ENCODE measurements at places on chromosomes 7 and 10.

DNA sequence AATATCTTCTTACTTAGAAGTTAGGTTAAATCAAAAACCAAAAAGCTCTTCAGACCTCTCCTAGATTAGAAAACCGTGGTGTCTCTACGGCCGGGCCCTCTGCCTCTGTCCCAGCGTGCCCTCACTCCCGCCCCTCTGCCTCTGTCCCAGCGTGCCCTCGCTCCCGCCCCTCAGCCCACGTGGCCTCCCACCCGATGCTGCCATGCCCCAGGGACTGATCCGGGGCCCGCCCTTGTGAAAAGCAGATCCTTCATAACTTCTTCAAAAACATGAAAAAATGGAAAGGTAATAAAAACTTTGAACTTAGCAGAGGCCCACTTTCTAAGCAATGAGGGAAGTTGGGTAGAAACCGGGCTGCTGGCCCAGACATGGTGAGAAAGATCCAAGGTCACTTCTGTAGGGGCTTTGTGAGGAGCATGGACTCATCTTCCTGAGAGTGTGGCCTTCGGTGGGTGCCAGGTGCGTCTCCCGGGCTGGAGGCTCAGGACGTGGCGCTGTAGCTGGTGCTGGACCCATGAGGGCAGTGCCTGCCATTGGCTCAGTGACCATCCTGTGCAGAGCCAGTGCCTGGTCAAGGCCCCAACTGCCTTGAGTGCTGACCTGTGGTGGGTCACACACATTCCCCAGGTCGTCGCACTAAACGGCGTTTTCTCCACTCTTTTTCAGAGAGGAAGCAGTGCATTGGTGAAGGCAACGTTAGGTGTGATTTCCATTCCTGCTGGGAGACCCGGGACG is 4.9 kb upstream of the DPYSL4 start:
- DNase-seq = no peak

DNA sequence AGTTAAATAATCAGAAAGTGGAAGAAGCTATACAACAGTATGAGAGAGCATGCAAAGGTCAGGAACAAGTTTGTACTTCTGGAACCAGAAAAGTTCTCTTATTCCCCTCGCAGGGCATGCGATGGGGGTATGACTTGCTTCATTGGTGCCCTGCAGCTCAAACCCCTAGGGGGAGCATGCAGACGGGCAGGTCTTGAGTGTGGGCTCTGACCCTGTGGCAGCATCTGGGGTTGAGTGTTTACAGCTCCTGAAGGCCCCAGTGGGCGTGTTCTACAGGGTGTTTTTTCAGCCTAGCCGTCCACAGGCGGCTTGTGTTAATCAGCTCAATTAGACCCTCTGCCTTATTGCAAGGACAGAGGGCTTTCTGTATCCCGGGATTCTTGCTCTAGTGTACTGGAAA is 44.5 kb downstream of the KIF20B start:
- no peak for DNase-seq

GRCh38 chr10:43781480-43782361 is 133.0 kb upstream of the ZNF32 start:
- DNase-seq = no peak

- DNase-seq = no peak
Measured at GRCh38 chr7:111730476-111731300, 168.4 kb upstream of the IMMP2L start.

DNA sequence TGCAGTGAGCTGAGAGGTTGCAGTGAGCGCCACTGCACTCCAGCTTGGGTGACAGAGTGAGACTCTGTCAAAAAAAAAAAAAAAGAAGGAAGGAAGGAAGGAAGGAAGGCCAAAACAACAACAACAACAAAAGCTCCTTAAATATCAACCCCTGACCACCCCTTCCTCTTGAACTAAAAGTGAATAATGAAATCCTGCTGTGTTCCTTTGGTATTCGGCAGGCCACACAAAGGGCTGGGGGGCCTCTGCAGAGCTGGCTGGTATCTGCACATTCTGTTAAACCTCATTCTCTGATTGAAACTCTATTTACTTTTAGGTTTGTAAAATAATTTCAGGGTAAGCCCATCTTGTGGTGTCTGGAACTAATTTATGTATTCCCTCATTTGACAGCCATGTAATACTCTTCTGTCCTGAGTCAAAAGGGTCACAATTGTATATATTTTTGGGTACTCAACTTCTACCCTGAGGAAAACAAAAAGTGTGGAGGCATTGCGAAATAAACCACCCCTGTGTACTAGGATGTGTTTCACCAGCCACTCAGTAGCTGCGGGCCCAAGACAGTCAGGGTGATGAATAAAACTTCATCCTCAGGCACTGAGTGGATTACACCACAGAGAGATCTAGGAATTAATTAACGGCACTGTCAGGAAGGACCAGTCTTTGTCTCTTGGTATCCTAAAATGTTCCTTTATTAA is 446.4 kb upstream of the PFKP start:
- no peak for DNase-seq

DNA sequence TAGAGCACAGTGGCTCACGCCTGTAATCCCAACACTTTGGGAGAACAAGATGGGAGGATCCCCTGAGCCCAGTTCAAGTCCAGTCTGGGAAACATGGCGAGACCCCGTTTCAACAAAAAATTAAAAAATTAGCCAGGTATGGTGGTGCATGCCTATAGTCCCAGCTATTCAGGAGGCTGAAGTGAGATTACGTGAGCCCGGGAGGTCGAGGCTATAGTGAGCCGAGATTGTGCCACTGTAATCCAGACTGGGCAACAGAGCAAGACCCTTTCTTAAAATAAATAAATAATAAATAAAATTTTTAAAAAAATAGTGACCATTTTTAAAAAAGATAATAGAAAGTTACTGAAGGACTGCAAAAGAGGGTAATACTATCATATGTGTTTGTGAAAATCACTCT is 28.8 kb downstream of the MTPAP start:
- no peak for DNase-seq

- DNase-seq = peak; percentile 55
Measured at GRCh38 chr10:112565434-112566053, 118.5 kb downstream of the VTI1A start.

- no peak for DNase-seq
Measured at GRCh38 chr7:23210506-23210905, 28.7 kb downstream of the NUP42 start.

Measured in NCI-H510A (cell line).